ENCODE measurements at places on chromosomes 2 and 18. TPM values are rescaled to one million over a fixed set of nuclear protein-coding genes. Genes with fewer than 3 reads are reported as not detected.

- no peaks in the 10 kb centered on the region for H3K27me3 ChIP-seq
- H3K27ac ChIP-seq: no peak overlapping the region
- no peaks in the 10 kb centered on the region for H3K36me3 ChIP-seq
- H3K4me3 ChIP-seq: no peak overlapping the region
- H3K4me1 ChIP-seq: no peaks in the 10 kb centered on the region
These were observed 44.4 kb downstream of the BCL11A start for GRCh38 chr2:60509066-60509465.

DNA sequence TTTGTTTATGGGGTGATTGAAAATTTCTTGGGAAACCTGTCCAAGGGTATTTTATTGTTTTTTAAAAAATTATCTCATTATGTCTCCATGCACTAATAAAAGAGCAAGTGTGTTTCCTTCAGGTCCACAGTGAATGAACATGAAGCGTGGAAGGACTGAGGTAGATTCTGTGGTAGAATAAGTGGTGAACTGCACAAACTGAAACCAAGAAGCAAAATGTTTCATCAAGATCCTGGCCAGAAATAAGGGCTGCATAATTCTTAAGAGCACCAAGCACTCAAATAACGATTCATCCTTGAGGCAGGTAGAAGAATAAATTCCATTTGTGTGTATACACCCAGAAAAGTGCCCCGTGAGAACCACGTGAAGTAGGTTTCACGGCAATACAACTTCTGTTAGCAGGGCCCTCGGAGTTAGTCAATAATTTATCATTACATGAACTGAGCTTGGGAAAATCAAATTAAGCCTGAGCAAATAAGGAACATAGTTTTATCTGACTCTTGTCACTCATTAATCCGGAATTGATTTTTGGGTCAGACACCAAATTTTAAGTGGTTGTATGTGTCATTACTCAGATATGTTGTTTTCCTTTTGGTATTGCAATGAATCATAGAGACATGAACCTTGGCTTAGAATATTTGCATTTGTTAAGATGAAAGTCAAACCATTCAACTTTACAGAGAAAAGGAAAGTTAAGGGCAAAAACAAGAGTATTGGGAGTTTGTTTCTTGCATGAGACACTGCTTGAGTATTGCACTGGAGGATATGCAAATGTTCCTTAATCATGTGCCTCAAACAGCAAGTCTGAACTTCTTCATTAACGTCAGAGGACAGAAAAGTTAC lies 472.6 kb upstream of the NETO1 start:
- H3K4me3 ChIP-seq: no peak overlapping the region
- H3K4me1 ChIP-seq: no peaks in the 10 kb centered on the region
- H3K27ac ChIP-seq: no peak overlapping the region
- H3K27me3 ChIP-seq: no peaks in the 10 kb centered on the region
- no peaks in the 10 kb centered on the region for H3K36me3 ChIP-seq

DNA sequence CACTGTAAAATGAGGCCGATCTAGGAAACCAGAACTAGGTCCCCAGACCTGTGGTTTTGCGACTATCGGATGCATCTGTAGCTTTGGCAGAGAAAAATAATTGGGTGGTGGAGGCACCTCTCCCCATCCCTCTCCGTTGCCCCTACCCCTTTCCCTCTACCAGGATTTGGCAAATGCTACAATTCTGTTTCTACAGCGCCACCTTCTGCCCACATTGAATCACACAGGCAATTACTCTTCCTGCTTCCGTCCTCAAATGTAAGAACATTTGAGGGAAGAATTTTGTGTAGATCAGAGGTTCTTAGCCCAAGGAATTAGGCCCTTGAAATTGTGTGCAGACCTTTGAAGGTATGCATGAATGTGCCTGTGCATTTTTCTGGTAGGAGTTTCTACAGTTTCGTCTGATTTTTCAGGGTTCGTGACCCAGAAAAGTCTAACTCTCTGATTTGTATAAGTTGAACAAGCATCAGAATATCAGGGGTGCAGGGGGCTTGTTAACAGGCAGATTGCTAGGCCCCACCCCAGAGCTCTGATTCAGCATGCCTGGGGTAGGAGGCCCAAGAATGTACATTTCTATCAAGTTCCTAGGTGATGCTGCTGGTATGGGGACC lies 11.2 kb downstream of the ATP6V1B1 start:
- peak; percentile 36 for DNase-seq
- H3K36me3 ChIP-seq: no peaks in the 10 kb centered on the region
- no peaks in the 10 kb centered on the region for H3K4me1 ChIP-seq
- H3K4me3 ChIP-seq: no peak overlapping the region

DNA sequence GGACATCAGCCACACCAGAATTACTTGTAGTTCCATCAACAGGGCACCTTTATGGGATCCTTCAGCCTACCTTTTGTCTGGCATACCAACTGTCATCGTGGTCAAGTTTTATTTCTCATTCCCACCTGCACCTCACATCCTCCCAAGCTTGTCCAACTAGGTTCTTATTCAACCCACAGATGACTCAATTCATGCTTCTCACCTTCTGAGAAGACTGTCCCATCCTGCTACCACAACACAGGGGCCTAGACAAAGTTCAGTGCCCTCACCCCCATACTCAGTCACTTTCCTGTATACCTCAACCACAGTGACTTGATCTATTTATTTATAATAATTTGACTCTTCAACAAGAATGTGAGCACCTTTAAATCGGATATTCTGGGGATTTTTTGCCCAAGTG lies 114.4 kb upstream of the ACVR1C start:
- H3K36me3 ChIP-seq: no peaks in the 10 kb centered on the region
- H3K4me3 ChIP-seq: no peak overlapping the region
- DNase-seq: no peak
- H3K4me1 ChIP-seq: no peaks in the 10 kb centered on the region
- no peaks in the 10 kb centered on the region for H3K27me3 ChIP-seq

The CIB4 gene
- not detected for total RNA-seq

DNA sequence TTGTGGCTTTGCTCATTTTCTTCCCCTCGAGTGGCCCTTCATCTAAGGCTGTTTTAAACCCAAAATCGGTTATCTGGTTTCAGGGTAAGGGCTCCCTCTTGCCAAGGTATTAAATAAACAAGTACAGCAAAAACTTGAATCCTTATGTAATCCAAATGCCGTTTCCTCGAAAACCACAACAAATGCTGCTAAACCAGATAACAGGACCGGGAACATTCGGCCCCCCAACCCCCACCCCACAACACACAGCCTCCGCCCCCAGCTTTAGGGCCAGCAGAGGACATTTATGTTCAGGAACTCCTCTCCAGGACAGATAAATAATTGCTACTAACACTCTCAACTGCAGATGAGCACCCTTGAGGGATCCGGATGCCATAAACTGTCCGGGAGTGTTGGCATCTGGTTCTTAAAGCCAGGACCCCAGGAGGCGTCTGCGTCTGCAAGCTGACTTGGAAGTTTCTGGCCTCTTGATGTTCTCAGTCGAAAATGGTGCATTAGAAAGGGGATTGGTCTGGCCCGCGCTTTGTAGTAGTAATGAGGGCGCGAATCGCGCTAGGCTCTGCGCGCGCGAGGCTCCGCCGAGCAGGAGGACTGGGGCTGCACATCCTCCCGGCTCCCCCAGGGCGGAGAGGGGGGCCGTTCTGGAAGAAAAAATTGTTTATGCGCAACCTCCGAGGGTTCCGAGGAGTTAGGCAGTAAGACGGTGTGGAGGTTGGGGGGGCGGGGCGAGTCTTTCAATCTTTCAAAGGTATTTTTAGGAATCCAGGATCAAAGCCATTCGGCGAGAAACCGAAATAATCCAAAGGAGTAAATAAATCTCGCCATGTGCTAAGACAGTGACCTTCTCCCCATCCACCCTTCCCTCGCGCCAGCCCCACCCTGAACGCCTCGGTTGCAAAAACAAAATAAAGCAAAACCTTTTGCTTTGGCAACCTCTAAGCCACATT lies 3.9 kb upstream of the ID2 start:
- H3K27ac ChIP-seq: peak overlapping the region; percentile 94
- no peaks in the 10 kb centered on the region for H3K36me3 ChIP-seq
- no peaks in the 10 kb centered on the region for H3K4me1 ChIP-seq
- DNase-seq: peak; percentile 51
- H3K27me3 ChIP-seq: no peaks in the 10 kb centered on the region

DNA sequence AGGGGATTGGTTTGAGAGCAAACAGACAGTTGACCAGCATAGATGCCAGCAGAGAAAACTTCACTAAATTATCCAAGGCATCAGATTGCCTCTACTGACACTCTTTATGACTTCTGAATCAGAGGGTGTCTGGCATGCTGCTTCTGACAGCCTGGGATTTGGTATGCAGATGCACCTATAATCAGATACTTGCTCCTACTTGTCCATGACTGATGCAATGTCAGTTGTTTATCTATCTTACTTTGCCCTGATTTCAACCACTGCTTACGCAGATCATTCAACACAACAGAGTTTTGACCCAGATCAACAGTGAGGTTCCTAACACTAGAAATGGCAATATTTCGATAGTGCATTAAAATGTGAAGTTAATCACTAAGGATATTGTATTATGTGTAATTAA lies 22.6 kb upstream of the CALCRL start:
- no peaks in the 10 kb centered on the region for H3K4me1 ChIP-seq
- H3K36me3 ChIP-seq: no peaks in the 10 kb centered on the region
- no peak for DNase-seq
- H3K4me3 ChIP-seq: no peak overlapping the region
- H3K27ac ChIP-seq: no peak overlapping the region
- no peaks in the 10 kb centered on the region for H3K27me3 ChIP-seq

DNA sequence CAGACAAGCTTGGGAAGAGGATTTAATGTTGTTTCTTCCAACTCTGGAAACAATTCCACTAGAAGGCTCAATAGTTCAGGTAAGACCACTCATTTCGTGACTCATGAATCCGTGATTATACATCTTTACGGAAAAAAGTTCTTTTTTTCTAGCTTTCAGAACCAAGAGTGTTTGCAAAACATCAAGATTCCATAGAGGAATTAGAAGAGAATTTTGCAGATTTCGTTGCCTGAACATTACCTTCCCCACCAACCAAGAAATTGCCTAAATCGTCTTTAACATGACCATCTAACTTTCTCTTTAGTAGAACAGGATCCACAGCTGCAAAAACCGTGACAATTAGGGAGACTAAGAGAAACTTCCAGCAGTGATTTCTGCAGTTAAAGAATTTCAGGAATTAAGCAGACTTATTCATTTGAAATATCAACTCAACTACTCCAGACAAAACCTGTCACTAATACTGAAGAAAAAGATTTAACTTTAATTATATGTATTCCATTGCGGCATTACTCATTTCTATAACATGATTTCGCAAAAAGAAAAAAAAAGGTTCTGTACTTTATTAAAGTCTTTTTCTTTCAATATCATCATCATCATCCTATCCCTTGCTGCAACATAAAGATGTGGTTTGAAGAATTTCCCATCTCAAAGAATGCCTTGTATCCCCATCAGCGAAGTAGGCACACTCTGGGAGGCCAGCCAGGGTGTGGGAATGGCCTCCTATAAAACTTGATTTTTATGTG lies 1.9 kb upstream of the NAB1 start:
- no peaks in the 10 kb centered on the region for H3K36me3 ChIP-seq
- no peaks in the 10 kb centered on the region for H3K27me3 ChIP-seq
- H3K27ac ChIP-seq: peak overlapping the region; percentile 93
- no peaks in the 10 kb centered on the region for H3K4me1 ChIP-seq
- no peak overlapping the region for H3K4me3 ChIP-seq

The ST6GAL2 gene
- 64.2 TPM for total RNA-seq

The DBI gene
- 2.6 TPM for total RNA-seq

The GPAT2 gene
- total RNA-seq: not detected

The ACVR1 gene
- total RNA-seq: 48.4 TPM

The PLB1 gene
- total RNA-seq: 6.6 TPM

Data from uterus (tissue), 4 donors.